ENCODE measurements at places on chromosomes 3 and 15. TPM values are rescaled to one million over a fixed set of nuclear protein-coding genes. Genes with fewer than 3 reads are reported as not detected.

NPRL2 gene
- total RNA-seq: 20.3 TPM

EPHA3 gene
- total RNA-seq: 1.8 TPM

ARPIN gene
- total RNA-seq: 14.9 TPM

CSNK1G1 gene
- 19.9 TPM for total RNA-seq

PP2D1 gene
- total RNA-seq: not detected

UTS2B gene
- 0.58 TPM for total RNA-seq

RRP9 gene
- total RNA-seq: 30.0 TPM

VIPR1 gene
- 5.6 TPM for total RNA-seq

GRCh38 chr15:88646088-88646405 is 7.2 kb downstream of the ISG20 start:
- no peaks in the 10 kb centered on the region for H3K36me3 ChIP-seq
- H3K27ac ChIP-seq: no peak overlapping the region
- H3K27me3 ChIP-seq: no peaks in the 10 kb centered on the region
- peaks cover 23% of the 10 kb centered on the region for H3K4me1 ChIP-seq
- no peak for DNase-seq

DNA sequence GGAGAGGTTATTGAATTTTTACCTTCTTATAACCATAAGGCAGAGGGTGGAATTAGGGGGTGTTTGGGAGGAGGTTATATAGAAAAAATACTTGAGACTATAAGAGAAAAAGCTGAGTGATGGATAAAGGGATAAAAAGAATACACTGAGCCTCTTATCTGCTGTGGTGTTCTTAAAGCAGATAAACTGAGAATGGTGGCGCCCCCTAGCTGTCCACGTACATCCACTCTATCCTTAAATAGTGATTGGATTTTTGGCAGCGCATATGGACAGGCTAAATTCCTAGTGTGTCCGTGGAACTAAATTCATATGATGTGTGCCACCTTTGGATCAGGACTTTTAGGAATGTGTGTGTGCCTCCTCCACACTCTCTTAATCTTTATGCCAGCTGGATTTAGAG is 121.1 kb downstream of the OXSM start:
- no peak for DNase-seq
- no peak overlapping the region for H3K4me3 ChIP-seq
- H3K4me1 ChIP-seq: peaks cover 5% of the 10 kb centered on the region
- H3K27me3 ChIP-seq: no peaks in the 10 kb centered on the region
- H3K27ac ChIP-seq: no peak overlapping the region
- no peaks in the 10 kb centered on the region for H3K36me3 ChIP-seq

BNC1 gene
- 2.4 TPM for total RNA-seq

DNA sequence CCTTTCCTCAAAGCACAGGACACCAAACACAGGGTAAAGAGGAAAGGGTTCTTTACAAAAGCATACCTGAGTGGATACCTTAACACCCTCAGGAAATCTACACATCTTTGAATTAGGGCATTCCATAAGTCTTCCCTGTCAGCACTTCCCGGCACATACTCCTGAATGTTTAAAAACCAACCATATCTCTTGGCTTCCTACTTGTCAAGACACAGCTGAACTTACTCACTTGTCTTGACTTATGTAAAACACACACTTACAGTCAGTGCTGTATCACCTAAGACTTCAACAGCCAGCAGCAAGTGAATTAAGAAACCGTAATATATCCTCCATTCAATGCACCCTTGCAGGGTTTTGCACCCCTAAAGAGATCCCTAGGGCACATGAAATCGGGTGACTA is 17.5 kb downstream of the IL1RAP start:
- peaks cover 12% of the 10 kb centered on the region for H3K4me1 ChIP-seq
- H3K36me3 ChIP-seq: peaks cover 5% of the 10 kb centered on the region

DNA sequence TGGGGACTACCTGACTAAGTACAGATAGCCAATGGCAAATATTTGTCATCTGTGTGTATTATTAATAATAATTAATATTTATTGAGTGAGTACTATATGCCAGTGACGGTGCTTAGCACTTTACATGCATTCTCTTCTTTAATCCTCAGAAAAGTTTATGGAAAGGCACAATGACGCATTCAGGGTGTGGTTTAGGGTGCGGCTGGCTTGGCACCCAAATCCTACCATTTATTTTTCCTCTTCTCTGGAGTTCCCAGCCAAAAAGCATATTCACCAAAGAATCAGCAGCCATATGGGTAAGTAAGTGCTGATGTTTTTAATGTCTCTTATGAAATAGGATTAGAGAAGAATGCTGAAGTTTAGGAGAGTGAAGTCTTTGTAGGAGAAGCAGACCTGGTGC is 140.4 kb upstream of the TP63 start:
- no peaks in the 10 kb centered on the region for H3K36me3 ChIP-seq
- no peaks in the 10 kb centered on the region for H3K4me1 ChIP-seq
- H3K4me3 ChIP-seq: no peak overlapping the region

DNA sequence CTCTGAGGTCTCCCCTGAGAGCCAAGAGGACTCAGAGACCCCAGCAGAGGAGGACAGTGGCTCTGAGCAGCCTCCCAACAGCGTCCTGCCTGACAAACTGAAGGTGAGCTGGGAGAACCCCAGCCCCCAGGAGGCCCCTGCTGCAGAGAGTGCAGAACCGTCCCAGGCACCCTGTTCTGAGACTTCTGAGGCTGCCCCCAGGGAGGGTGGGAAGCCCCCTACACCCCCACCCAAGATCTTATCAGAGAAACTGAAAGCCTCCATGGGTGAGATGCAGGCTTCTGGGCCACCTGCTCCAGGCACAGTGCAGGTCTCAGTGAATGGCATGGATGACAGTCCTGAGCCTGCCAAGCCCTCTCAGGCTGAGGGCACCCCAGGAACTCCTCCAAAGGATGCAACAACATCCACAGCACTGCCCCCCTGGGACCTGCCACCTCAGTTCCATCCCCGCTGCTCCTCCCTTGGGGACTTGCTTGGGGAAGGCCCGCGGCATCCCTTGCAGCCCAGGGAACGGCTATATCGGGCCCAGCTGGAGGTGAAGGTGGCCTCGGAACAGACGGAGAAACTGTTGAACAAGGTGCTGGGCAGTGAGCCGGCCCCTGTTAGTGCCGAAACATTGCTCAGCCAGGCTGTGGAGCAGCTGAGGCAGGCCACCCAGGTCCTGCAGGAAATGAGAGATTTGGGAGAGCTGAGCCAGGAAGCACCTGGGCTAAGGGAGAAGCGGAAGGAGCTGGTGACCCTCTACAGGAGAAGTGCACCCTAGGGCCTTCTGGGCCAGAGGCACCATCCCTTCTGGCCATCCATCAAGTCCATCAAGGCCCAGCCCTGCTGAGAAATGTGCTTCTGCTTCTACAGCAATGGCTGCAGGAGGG is 23.6 kb downstream of the PLEKHO2 start:
- no peaks in the 10 kb centered on the region for H3K27me3 ChIP-seq
- DNase-seq: no peak
- peaks cover 20% of the 10 kb centered on the region for H3K4me1 ChIP-seq

DNA sequence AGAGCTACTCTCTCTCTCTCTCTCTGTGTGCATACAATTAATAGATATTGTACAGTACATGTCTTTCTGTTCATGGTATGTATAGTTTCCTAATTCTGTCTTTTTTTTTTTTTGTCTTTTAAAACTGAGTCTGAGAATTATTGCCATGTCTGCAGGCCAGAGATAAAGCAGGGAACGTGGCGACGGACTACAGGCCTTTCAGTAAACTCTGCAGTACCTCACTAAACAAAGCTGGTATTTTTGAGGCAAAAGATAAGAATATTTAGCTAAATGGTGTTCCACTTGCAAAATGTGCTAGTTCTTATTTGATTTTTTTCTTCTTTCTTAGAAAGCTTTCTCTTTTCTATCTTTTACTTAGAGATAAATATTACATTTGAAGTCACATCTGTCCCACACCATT is 44.0 kb upstream of the EHHADH start:
- no peaks in the 10 kb centered on the region for H3K4me1 ChIP-seq
- H3K27me3 ChIP-seq: no peaks in the 10 kb centered on the region
- H3K27ac ChIP-seq: no peak overlapping the region
- no peak overlapping the region for H3K4me3 ChIP-seq
- no peak for DNase-seq
- H3K36me3 ChIP-seq: peaks cover 5% of the 10 kb centered on the region
